ENCODE measurements at places on chromosomes 5 and 9.

GRCh38 chr9:70010015-70010414 lies 33.6 kb upstream of the MAMDC2 start:
- no peak for DNase-seq

DNA sequence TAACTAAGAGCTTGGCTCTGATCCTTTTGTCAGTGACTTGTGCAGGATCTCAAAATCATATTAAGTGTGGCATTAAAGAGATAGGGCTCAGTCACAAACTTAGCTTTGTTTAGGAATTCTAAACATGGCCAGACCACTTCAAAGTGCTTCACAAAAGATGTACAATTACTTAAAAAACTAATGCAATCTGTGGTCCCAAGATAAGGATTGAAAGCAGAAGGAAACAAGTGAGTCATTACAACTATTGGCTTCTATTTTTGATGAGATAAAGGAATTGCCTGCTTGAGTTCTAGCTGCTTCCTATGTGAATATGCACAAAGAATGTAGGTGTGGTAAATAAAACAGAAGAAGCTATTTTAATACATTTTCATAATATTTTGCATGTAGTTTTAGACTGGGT lies 44.9 kb upstream of the SLC12A2 start:
- DNase-seq, result no peak

DNA sequence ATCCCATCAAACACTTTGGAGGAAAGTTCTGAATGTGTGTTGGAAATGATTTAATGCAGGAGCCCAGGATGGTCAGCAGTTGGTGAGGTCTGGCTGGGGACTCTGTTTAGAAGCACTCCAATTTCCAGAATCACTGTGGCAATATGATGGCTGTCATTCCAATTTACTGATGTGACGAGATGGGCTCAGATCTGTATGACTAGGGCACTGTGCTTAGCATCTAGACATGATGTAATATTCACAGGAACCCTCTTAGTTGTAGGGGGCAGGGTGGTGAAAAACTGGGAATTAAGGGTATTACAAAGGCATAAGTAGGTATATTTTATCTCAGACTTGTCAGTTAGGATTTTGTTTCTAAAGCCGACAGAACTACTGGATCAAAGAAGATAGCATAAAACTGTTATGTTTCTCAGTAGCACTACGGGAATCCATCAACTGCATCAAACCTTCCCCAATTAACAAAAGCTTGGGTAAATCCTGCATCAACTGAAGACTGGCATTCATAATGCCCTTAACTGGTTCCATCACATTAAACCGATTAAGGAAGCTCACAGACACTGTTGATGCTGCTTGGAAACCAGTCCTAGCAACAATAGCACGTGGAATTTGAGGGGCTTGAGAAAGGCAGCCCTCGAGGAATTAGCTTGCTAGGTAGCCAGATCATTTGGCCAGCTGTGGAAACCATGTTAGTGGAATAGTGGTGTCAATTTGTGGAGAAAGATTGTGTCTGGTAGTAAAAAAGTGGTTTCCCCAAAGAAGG lies 86.1 kb downstream of the SV2C start:
- DNase-seq, result no peak

- no peak for DNase-seq
Measured at GRCh38 chr5:134552301-134552700, 26.8 kb downstream of the JADE2 start.

DNA sequence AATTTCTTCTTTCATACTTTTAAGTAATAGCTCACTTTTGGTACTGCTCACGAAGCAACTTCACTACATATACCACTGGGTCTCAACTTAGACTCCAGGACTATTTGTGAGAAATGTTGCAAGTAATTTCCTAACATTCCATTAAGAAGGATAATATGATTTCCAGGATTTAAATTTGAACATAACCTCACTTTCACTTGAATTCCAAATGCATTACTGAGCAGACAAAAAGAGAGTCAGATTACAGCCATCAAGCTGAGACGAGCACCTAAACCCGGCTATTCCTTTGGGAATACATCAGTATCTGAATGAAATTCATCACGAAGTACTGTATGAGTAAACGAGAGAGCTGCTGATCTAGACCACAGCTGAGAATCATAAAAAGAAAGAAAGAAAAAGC lies 47.3 kb downstream of the LIFR start:
- DNase-seq, result no peak

DNA sequence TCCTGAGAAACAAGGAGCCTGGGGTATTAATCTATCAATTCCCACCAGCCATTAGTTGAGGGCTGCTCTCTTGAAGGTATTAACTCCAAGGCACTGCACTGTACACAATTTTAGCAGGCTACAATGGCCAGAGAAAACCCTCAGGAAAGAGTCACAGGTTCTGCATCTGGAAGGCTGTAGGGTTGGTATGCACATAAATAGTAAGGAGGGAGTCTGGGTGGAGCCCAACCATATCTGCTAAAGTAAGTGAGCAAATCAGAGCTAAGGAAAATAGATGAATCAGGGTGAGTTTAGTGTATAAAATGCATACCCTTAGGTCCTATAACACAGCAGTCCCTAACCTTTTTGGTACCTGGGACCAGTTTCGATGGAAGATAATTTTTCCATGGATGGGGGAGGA lies 18.2 kb downstream of the TMEM215 start:
- DNase-seq, result no peak

DNA sequence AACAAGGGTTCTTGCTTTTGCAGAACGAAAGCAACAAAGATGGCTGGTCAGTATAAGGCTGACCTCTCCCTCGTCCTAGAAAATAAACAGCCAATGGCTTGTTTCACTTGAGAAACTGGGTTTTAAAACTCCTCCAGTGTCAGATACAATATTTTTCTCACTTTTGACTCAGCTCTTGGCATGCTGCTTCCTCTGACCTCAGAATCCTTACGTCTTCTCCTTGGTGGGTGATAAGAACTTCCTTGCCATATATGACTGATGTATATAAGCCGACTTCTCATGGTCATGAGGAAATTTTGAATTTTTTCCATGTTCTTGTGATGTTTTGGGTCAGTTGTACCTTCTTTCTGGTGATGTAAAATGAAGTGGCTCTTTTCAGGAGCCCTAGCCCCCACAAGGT lies 3.8 kb downstream of the ZNF618 start:
- no peak for DNase-seq

- DNase-seq, result no peak
Measured at GRCh38 chr5:30112867-30113266, 1080.6 kb upstream of the CDH6 start.

GRCh38 chr5:5018578-5018970 lies 121.6 kb upstream of the ADAMTS16 start:
- no peak for DNase-seq

DNA sequence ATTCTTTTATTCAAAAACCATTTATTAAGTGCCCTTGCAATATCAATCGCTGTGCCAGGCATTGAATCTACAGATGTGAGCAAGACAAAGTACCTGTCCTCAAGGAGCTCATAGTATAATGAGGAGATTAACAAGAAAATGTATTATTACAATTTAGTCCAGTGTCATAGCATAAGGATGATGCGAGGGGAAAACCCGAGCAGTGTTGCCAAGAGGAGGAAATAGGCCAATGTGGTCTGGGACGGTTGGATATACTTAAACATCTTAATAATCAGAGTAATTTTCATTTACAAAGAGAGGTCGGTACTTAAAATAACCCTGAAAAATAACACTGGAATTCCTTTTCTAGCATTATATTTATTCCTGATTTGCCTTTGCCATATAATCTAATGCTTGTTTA lies 18.5 kb downstream of the CD274 start:
- no peak for DNase-seq

DNA sequence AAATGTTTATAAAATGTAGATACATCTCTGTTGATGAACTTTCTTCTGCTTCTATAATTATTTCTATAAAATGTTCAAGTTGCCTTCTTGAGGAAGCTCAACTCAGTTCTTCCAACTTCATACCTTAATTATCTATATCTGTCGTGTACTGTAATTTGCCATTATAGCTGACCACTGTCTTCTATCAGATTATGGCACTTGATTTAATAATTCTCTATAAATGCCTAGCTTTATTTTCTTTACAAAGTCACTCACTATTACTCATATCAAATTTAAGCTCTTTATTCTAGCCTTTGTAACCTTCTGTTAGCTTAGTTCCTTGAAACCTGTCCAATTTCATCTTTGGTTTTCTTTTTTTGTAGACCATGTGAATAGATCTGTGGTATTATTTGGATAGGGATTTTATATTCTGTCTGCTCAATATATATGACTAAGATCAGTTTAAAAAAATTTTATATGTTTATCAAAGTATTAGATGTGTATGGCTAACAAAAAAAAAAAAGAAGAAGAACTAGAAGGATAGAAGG lies 39.5 kb downstream of the SMC5 start:
- no peak for DNase-seq

- no peak for DNase-seq
Measured at GRCh38 chr9:21119093-21119770, 22.4 kb downstream of the IFNW1 start.

DNA sequence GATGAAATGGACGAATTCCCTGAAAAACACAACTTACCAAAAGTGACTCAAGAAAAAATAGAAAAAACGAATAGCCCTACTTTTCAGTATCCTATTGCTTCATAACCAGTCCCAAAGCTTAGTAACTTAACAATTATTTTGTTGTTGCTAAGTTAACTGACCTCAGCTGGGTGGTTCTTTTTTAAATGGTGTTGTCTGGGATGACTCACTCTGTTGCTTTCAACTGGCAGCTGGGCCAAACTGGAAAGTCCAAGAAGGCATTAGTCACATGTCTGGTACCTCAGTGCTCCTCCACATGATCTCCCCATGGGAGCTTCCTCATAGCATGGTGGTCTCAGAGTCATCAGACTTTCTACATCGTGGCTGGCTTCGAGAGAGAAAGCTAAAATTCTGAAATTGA lies 47.8 kb upstream of the ADAMTS2 start:
- DNase-seq, result no peak

GRCh38 chr9:129182625-129183494 lies 4.8 kb upstream of the IER5L start:
- no peak for DNase-seq

DNA sequence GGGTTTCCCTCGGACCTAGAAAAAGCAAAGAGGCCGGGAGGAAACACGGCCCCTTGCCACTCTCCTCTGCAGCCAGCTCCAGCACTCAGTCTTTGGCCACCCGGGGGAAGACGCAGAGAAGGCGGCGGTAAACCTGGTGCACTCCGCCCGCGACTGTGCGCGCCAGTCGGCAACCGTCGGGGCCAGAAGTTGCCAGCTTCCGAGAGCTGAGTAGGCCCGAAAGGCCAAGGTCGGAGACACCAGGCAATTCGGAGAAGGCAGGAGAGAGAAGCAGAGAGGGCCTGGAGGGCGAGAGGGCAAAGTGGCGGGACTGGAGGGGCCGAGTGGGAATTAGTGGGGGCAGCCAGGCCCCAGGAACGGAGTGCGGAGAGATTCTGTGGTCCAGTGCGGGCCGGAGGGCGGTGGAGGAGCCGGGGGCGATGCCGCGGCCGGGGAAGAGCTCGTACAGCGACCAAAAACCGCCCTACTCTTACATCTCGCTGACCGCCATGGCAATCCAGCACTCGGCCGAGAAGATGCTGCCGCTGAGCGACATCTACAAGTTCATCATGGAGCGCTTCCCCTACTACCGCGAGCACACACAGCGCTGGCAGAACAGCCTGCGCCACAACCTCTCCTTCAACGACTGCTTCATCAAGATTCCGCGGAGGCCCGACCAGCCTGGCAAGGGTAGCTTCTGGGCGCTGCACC lies at the start of gene FOXB2:
FOXB2 (plus strand) TSS at position 420 of the 690 bp plus-strand sequence; CDS start at position 420, 0 bp downstream.
- no peak for DNase-seq

DNA sequence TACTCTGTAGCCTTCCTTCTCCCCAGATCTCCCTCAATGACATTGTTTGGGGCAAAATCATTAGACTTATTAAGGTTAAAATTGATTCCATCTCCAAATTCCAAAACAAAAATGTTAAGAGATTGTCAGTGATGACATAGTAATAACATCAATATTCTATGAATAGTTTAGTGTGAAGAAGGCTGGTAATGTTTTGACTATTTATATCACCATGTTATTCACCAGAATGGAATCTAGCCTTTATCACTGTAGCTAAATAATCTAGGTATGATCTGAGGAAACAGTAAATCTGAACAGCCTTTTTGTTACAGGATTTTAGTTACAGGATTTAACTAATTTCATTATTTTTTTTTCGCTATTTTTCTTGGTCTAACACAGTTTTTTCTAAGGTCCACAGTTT lies 929 bp upstream of the PLPP6 start:
- no peak for DNase-seq
